ENCODE measurements at places on chromosomes 4 and X.
A peak's percentile ranks its signal among the peaks of the same experiment; 100 is the strongest.

DNA sequence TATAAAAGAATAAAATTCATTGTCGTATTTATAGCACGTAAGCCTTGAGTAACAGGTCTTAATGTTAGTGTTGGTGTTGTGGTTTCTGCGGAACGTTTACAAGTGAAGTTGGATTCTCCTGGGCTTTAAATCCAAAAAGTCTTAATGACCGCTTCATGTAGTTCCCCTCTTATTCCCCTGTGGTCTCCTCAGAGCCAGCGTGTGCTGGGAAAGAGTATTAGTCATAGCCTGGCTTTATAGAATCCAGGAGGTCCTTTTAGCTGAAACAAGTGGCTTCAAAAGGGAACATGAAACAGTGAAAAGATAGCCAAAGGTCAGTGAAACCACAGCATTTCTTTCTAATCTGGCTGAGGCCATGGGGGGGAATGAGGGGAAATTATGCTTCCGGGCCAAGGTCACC is 79.1 kb downstream of the CLCN4 start:
- peak; percentile 41 for DNase-seq

- DNase-seq: no peak
Observed at GRCh38 chrX:56066016-56066415, 166.1 kb upstream of the KLF8 start.

DNA sequence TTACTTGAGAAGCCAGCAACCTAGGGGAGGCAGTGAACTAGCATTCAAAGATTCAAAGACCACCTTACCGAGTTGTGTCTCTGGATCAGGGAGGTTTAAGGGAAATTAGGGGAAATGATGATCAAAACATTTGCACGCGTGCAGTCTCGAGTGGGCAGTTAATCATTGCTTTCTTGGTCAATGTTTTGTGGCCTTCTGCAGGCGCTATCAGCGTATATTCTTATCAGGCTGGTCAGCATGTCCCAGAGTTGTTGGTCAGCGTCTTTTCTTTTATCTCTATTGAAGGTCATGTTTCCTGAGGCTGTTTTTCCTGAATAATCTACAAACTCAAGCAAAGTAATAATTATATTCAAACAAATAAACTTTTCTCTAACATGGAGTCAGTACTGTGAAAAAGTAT is 84.0 kb upstream of the ZNF81 start:
- no peak for DNase-seq

- no peak for DNase-seq
Observed at GRCh38 chrX:39854772-39855747, 242.7 kb downstream of the BCOR start.

DNA sequence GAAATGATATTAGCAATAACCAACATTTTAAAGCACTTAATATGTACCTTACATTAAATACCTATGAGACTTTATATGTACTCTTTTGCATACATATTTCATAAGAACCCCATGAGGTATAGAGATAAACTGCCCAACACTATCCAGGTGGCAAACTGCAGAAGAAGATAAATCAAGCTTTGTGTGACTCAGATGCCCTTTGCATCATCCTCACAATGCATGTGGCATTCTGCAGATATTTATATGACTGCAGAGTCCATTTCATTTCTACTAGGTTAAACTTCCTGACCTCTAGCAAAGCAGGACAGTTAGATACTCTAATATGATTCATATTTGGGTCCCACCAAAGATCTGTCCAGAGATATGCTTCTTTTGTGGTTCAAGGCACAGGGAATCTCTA is 85.6 kb upstream of the RASGEF1B start:
- no peak for DNase-seq

DNA sequence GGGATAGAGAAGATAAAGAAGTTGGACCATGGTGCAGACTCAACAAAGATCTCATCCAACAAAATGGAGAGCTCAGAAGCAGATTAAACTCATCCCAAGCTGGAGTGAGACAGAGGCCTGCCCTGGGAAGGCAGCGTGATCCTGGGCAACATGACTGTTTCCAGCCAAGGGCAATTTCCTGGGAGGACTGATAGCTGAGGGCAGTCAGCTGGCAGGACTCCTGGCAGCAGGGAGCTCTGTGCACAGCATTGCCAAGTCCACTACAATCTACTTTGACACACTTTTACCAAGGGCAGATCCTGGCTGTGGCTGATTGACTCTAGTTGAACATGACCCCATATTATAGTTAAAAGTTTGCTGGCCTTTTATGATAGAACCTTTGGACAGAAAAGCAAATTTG is 357.3 kb upstream of the RASGEF1B start:
- DNase-seq: no peak

GRCh38 chr4:42641161-42641560 is 15.7 kb downstream of the ATP8A1 start:
- no peak for DNase-seq

- DNase-seq: no peak
Observed at GRCh38 chrX:70001708-70002341, 47.9 kb downstream of the AWAT2 start.

- DNase-seq: peak; percentile 8
Observed at GRCh38 chr4:72286185-72286584, 254.4 kb downstream of the NPFFR2 start.

DNA sequence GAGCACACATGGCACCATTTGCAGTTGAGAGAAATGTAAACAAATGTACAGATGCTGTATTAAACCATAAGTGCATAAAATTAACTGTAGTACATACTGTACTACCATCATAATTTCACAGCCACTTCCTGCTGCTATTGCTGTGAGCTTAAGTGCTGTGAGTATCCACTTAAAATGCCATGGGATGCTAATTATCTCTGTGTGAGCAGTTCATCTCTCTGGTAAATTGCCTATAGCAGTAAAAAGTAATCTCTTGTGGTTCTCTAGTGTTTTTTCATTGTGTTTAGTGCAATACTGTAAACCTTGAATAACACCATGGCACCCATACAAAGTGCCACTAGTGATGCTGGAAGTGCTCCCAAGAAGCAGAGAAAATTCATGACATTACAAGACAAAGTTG is 9.9 kb upstream of the SCOC start:
- no peak for DNase-seq

GRCh38 chr4:151798678-151799416 is 38.0 kb upstream of the GATB start:
- no peak for DNase-seq

- DNase-seq: no peak
Observed at GRCh38 chrX:40248822-40249221, 151.1 kb upstream of the BCOR start.

GRCh38 chrX:68199062-68199848 is 234.0 kb downstream of the OPHN1 start:
- DNase-seq: no peak

- no peak for DNase-seq
Observed at GRCh38 chr4:13498469-13498868, 14.3 kb upstream of the RAB28 start.

- DNase-seq: no peak
Observed at GRCh38 chr4:144499777-144500176, 146.2 kb upstream of the HHIP start.

DNA sequence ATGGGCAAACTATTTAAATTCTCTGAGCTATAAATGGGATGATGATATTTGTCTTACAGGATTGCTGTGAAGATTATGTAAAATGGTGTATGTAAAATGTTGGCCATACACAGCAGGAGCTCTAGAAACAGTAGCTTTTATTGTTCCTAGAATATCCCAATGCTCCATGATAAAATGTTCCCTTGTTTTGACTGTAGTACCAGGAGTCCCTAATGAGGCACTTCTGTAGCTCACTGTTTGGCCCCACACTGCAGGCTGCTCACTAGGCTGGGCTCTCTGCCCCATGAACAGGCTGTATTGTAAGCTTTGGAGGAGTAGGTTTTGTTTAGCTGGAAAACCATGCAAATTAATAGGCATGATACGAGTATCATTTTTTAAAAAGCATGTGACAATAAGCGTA is 3.3 kb upstream of the FGA start:
- no peak for DNase-seq

- DNase-seq: peak; percentile 71
Observed at GRCh38 chr4:19382993-19383756, 868.5 kb upstream of the SLIT2 start.

- peak; percentile 85 for DNase-seq
Observed at GRCh38 chrX:2767631-2768455, 16.0 kb downstream of the XG start.

- DNase-seq: no peak
Observed at GRCh38 chr4:181619651-181620050, 623.6 kb upstream of the TENM3 start.

- peak; percentile 12 for DNase-seq
Observed at GRCh38 chrX:136065044-136065671, 79.9 kb downstream of the SLC9A6 start.

DNA sequence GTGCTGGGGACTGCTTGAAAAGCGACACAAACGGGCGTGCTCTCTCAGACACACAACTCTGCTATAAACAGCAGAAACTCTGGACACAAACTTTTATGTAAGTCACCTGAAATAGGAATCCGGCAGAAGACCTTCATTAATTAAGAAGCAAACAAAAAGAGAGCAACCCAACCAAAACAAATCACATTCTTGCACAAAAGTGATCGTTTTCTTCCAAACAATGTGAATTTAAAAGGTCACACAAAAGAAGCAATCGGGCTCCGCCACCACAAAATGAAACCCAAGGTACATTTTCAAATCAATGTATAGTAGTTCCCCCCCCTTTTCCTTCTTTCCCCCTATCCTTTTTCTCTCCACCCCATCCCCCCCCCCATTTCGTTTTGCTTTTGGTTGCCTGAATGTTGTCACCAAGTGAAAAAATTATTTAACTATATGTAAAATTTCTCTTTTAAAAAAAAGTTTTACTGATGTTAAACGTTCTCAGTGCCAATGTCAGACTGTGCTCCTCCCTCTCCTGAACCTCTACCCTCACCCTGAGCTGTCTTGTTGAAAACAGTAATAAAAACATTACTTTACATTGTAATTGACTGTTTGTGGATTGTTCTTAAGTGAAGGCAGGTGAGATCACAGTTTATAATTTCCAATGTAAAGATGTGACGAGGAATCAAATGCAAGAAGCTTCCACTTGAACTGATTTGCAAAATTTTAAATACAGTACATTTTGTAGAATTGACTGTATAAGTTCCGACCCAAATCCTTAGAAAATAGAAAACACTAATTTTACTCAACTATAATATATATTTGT is 2.4 kb downstream of the MAB21L2 start:
- DNase-seq: no peak

DNA sequence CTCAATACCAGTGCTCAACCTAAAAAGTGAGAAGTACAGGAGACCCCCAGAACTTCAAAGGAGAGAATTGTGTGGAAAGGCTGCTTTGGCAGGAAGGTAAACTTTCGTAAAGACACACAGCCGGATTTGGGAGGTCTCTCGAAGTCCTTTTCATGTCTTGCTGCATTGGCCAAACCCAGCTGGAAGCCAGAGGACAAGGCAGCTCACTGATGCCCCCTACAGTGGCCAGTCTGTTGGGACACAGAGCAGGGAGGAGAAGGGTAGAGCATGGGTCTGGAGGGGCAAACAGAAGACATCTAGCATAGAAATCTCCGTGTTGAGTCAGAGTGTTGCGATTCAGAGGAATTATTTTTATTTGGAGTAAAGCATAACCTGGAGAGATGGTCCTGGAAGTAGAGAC is 198.9 kb downstream of the ANK2 start:
- no peak for DNase-seq

DNA sequence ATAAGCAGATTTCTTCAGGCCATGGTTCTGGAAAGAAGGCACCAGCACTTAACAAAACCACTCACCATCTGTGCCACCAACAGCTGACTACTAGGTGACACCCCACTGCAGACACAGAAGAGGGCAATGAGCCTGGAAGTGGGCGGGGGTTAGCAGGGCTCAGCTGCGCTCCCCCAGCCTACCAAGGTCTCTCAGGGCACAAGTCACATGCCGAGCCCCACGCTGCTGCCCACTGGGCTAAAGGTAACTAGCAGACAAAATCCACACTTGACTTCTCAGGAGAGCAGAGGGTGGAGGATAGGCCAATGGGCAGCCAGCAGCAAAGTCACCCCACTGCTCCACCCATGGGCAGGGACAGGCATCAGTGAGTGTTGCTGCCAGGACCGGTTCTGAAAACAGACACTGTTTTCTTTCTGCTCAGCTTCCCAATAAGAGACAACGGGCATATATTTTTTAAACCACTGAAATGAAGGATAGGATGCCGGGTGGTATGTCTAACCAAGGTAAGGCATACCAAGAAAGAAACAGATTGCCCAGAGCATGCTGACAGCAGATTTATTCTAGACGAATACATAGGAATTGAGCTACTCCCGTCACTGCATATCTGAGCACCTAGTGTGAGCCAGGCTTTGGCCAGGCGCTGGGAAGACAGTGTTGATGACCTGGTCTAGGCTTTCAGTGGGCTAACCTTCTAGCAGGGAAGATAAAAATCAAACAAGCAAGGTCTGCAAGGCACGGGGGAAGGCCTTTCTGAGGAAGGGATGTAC is 20.1 kb downstream of the ACSL1 start:
- DNase-seq: no peak

GRCh38 chr4:2494992-2495391 is 26.1 kb downstream of the RNF4 start:
- DNase-seq: no peak

- peak; percentile 84 for DNase-seq
Observed at GRCh38 chr4:76434901-76435527, at the start of gene SHROOM3. Gene SHROOM3, plus strand, starts transcription at chr4:76435229. Its CDS starts 824 bp downstream, at chr4:76436053.

- DNase-seq: peak; percentile 15
Observed at GRCh38 chr4:31408121-31408520, 688.0 kb downstream of the PCDH7 start.

DNA sequence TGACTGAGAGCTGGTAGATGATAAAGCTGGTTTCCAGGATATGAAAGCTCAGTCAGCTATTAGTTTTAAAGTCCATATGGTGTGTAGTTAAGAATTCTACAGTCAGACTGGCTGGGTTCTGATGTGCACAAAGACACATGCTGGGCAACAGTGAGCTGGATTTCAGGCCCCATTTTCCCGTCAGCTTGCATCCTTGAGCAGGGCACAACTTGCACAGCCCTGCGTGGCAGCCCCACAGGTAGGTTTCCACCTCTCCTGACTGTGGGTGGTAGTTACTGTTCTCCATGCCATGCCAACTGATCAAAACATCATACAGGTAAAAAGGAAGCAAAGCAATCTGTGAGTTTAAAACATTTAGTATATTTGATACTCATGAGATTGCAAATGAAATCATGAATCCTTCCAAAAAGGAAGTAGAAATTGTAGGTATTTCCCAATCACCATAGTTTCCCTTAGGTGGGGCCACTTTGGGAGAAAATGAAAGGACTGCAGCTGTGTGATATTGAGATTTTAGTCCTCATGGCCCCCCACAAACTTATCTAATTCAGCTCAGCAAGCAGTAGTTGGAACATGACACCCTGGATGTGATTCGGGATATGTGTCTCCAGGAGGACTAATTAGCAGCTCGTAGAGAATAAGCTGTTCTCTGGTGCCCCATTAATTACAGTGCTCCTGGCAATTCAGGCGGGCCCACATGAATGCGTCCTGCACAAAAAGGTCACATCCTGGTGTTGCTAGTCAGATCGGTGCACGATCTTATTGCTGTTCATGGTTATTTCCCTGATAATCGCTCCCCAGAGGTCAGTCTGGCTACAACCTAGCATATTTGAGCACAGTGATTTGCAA is 42.4 kb upstream of the NOCT start:
- no peak for DNase-seq

GRCh38 chrX:72128881-72129280 is 2.8 kb downstream of the RTL5 start:
- no peak for DNase-seq
